ENCODE measurements at places on chromosomes 5 and 9.

DNA sequence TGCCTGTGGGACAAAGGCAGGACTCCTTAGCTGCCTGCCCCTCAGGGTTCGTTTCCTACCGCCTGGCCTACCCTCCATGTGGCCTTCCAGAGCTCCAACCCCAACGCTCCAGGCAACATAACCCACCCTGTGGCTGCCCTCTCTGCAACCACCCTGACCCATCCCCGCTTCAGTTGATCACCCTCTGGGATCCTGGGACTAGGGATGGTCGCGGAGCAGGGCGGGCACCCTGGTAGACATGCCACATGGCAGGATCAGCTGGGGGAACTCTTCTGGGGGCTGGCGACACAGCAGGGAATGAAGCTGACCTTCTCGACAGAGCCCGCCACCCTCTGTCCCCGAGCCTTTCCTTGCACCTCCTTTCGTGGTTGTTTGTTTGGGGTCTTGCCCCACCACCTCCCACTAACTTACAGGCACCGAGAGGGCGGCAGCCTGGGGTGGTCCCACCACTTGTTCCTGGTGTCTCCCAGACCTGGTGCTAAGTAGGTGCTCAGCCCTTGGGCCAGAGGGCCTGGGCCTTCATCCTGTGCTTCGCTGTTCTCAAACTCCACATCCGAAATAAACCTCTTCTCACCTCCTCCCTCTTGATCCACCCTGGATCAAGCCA lies 243.1 kb downstream of the PBX3 start:
- DNase-seq: no peak

DNA sequence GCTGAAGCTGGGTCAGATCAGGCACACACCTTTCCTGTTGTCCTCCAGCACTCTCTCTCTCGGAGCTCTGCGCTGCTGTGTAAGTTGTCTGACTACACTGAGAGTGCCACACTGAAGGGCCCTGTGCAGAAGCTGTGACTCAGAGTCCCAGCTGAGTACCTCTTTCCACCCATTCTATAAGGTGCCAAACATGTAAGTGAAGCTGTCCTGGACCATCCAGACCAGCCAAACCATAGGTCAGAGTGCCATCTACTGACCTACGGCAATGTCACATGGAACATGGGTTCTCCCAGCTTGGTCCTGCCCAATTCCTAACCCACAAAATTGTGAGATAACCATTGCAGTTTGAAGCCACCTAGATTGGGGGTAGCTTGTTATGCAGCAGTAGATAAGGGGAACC lies 68.2 kb downstream of the ADCY2 start:
- no peak for DNase-seq

DNA sequence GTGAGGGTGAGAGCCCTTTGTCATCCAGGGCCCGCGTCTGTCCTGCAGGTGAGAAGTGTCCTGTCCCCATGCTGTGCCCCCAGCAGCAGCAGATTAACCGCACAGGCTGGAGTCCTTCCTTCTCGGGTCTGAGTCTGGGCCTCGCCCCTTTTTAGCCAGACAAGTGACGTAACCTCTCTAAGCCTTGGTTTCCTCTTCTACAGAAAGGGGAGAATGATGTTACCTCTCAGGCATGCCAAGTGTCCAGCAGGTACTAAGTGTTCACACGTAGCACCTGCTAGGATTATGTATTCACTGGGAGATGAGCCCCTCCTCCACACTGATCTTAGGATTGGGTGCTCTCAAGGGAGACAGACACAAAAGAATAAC lies 6.9 kb downstream of the NEURL1B start:
- no peak for DNase-seq

DNA sequence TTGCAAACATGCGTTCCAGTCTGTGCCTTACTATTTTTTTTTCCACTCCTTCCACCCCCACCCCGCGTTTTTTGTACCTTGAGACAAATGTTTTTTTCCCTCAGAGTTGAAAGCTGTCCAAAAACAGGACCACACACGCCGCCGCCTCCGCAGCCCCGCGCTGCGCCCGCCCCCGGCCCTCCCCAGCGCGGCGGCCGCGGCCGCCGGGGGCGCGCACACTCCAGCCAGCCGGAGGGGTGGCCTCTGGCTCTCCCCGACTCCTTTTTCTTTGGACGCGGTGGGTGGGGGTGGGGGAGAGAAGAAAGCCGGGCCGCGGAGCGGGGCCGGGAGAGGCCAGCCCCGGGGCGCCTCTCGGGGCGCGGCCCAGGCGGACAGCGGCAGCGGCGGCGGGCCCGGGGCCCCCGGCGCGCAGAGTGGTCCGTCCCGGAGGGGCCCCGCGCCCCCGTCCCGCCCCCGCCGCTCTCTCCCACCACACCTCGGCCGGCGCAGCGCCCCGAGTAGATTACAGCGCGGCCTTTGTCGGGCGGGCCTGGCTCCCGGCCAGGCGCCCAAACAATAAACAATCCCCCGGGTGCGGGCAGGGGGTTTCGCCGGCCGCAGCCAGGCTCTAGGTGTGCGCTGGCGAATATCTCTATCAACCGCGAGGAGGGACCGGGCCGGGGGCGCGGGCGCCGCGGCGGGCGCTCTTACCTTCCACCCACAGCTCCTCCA lies 10.9 kb downstream of the PTCH1 start:
- DNase-seq: no peak

GRCh38 chr9:74570879-74571512 lies 73.9 kb downstream of the RORB start:
- no peak for DNase-seq

- DNase-seq: no peak
These were observed 278.8 kb downstream of the GAS1 start for GRCh38 chr9:86668488-86668887.

GRCh38 chr5:71652349-71652748 lies 65.2 kb downstream of the MCCC2 start:
- no peak for DNase-seq

DNA sequence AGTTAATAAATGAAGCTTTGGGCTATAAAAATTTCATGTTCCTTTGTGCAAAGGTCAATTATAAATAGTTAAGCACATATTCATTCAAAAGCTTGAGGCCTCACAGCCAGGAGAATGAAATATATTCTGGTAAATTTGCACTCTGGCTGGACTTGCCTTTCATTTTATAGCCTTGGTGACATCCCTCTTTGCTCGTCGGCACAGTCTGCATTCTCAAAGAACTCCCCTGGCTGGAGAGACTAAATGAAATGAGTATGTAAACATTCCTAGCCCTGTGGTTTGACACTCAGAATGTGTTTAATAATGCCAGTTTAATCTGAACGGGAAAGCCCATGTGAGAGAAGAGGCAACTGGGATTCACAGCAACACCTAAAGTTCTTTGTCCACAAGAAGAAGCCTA lies 285.6 kb downstream of the BRINP1 start:
- DNase-seq: no peak

GRCh38 chr5:136768457-136768856 lies 403.1 kb upstream of the TRPC7 start:
- no peak for DNase-seq

GRCh38 chr9:135589596-135590485 lies 28.3 kb downstream of the PAEP start:
- DNase-seq: no peak

DNA sequence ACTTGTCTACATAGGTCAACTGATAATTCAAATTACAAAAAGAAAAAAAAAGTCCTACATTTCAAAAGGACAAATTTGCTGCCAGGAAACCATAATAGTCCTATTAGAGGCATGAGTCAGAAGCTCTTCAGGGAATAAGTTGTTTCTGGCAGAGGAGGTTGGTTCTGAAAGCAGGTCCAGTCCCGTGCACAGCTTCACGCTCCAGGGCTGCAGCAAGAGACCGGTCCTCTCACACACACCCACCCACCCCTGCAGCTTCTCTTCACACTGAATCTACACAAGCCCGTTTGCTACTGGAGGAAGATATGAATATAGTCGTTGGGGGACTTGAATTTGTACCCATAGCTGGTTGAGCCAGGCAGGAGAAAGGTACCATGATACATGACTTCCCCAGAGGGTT lies 36.9 kb upstream of the SLC1A3 start:
- DNase-seq: no peak

DNA sequence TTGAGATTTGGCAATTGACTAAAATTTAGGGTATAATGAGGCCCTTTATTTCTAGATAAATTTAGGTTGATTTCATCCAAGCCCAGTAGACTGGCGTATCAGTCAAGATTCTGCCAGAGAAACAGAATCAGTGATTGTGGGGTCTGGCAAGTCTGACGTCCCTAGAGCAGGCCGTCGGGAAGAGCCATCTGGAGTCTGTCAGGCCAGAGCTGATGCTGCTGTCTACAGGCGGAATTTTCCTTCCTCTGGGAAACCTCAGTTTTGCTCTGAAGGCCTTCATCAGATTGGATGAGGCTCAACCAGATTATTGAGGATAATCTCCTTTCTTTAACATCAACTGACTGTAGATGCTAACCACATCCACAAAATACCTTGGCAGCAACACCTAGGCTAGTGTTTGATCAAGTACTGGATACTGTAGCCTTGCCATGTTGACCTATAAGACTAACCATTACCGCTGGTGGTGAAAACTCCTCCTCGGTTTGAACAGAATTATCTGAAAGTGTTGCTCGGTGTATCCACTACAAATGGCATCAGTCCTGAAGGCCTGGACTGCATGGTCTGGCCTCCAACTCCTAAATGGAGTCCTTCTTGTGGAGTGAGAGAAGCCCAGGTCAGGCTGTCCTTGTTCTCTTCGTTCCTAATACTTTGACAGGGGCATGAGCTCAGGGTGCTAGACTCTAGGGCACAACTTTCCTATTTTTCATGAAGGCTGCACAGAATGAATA lies 83.2 kb upstream of the ANKH start:
- DNase-seq: no peak

GRCh38 chr9:6132650-6133049 lies 83.0 kb upstream of the IL33 start:
- DNase-seq: no peak

- no peak for DNase-seq
These were observed 17.1 kb upstream of the HSD17B3 start for GRCh38 chr9:96318921-96319565.

DNA sequence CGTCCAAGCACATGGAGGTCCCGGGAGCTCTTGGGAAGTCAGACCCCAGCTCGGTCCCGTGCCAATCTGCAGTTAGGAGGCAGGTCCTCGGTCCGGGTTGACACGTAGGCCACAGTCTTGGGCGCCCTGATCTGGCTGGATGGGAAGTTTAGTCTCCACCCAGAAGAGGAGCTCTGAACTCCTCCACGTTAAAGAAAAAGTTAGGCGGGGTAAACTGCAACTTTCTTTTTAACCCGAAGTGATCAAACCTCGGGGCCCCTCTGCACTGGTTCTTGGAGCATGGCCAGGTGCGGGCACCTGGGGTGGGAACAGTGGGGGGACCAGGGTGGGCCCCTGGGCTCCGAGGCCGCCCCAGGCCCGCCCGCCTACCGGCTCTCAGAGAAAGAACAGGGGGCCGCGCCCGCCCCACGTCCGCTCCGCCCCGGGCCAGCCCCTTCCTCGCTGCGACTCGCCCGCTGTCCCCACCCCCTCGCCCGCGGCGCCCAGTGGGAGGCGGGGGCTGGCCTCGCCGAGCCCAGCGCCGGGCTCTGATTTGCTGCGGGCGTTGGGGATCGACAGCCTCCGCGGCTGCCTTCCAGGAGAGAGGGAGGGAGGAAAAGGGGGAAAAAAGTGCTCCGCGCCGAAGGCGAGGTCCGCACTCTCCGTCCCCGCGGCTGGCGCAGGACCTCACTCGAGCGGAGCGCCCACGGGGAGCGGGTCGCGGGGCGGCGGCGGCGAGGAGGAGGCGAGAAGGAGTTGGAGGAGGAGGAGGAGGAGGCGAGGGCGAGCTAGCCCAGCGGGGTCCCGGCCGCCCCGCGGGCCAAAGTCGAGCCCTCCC lies at the start of gene COL5A1:
TSS of gene COL5A1 (plus strand) at position 631 of the 817 bp plus-strand sequence. CDS start 385 bp downstream, outside the sequence.
- no peak for DNase-seq

- DNase-seq: no peak
These were observed 1458.8 kb upstream of the ACO1 start for GRCh38 chr9:30925635-30926034.

GRCh38 chr9:134050726-134051125 lies 17.1 kb downstream of the BRD3 start:
- no peak for DNase-seq

DNA sequence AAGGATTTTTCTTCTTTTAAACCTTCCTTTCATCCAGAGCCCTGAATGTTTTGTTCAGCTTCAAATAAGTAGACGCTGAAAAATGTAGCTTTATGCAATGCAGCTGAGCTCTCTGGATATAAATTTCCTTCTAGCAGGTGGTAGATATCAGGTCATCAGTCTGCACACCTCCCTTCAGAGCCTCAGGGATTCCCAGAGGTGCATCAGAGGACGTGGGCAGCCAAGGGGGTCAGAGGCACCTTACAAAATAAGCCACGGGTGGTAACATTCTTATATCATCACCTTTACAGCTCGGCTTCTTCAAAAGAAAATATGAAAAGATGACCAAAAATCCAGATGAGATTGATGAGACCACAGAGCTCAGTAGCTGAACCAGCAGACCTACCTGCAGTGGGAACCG lies 19.3 kb downstream of the MOCS2 start:
- DNase-seq: no peak

GRCh38 chr5:149915392-149916260 lies 29.0 kb downstream of the PDE6A start:
- no peak for DNase-seq

DNA sequence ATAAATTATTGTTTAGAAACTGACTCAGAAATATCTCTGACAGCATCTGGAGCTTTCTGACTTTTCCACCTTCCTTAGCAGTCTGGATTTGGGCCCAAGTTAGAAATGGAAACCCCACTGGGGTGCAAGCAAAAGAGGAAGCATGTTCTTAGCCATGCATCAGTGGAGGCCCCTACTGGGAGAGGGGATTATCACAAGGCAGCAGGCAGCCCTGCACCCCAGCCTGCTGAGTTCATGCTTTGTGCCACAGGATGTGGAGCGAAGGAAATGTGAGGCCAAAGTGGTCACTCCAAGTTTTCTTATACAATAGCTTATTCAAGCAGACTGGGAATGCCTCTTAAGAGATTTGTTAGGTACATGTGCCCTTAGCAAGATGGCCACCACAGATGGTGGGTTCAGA lies 146.5 kb upstream of the TLX3 start:
- DNase-seq: no peak

DNA sequence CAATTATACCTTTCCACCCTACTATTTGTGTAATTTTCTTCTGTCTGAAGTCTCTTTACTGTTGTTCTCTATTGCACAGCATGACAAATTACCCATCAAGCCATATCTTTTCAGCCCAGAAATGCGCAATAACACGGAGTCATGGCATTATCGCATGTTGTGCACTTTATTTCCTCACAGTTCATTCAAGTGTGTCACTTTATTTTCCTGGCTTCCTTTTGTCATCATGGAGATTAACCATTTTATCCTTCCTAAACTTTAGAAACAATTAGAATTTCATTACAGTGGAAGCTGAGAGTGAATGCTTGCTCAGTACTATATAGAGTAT lies 41.3 kb upstream of the MEF2C start:
- no peak for DNase-seq
